ENCODE measurements at places on chromosomes 4 and X.

DNA sequence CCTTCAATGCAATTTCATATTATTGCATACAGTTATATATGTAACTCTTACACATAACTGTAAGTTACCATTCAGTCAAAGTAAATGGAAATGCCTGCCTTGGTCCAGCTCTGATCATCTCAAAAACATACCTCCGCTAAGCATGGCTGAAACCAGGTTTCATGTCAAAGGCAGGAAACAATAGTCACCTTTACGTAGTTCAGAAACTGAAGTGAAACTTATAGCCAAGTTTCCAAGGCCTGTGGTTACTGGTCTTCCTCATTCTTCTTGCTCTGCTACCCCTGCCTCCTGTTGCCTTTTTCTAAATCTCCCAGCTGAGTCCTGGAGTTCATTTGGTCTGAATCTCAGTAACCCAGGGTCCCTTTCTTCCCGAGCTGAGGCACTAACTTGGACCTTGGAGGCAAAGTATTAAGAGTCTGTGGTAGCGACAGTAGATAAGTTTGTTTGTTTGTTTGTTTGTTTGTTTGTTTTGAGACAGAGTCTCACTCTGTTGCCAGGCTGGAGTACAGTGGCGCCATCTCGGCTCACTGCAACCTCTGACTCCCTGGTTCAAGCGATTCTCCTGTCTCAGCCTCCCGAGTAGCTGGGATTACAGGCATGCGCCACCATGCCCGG is 30.8 kb downstream of the DAPP1 start:
- DNase-seq, result no peak

GRCh38 chrX:103681443-103681842 is 5.1 kb downstream of the MORF4L2 start:
- no peak for DNase-seq

GRCh38 chr4:157702831-157703230 is 470.0 kb downstream of the GASK1B start:
- DNase-seq, result no peak

DNA sequence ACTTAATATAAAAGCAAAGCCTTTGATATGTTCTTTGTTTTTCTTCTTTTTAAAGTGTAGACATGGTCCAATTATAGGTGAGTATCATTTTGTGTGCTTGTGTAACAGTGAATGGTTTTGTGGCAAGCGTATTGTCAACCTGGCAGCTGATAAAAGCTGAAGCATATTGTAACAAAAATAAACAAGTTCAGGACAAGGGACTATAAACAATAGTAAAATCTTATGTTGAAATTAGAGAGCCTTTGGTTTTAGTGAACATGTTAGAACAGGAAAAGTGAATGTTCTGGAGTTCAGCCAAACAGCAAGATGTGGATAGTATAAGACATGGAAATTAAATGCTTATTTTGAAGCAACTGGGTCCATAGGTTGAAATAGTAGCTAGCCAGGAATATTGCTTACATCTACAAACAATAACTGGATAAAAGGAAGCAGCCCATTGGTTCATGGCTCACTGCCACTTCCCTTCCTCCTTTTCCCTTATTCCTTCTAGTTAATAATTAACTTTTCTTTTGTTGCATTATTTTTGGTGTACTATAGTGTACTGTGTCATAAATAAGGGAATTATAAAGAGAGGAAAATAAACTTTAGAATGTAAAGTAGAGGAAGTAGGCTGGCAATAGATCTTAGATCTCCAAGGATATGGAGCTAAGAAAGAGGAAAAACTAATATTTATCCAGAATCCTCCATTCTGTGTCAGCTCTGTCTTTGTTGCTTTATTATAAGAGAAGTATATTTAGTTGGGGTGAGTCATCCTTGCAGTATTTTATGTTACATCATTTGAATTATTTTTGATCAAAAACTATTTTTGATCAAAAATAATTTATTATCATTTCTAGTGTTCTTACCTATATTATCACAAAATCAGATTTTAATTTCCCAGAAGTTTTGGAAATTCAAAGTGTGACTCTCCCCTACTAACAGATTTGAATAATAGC is 65.6 kb downstream of the MRPL1 start:
- DNase-seq, result no peak

- no peak for DNase-seq
Measured at GRCh38 chrX:50838820-50839600, 25.0 kb upstream of the SHROOM4 start.

GRCh38 chrX:125205133-125205917 is 114.3 kb upstream of the TEX13C start:
- no peak for DNase-seq

GRCh38 chrX:74179071-74179470 is 124.9 kb upstream of the ZCCHC13 start:
- DNase-seq, result no peak

GRCh38 chrX:105837232-105837631 is 14.9 kb downstream of the NRK start:
- no peak for DNase-seq

DNA sequence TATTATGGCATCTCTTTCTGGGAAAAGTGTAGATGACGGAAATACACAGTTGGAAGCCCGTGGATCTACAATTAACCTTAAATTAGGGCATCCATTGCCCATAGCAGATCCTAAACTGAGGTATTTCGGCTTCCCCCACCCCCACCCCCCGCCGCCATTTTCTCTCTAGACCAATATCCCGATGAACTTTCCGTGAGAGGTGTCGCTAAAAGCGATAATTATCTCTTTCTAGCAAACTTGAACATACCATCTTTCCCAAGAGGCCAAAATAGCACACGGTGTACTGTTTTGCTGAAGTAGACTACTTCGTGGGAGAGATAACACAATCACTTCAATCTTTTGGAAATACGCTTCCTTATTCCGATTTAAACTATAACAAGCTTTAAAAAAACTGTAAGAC is 554 bp downstream of the KLHL15 start:
- no peak for DNase-seq

GRCh38 chr4:102139132-102139573 is 206.1 kb downstream of the SLC39A8 start:
- DNase-seq, result no peak

- no peak for DNase-seq
Measured at GRCh38 chr4:123833171-123833643, 436.6 kb downstream of the SPRY1 start.

- DNase-seq, result no peak
Measured at GRCh38 chrX:3599802-3600430, 113.5 kb downstream of the PRKX start.

DNA sequence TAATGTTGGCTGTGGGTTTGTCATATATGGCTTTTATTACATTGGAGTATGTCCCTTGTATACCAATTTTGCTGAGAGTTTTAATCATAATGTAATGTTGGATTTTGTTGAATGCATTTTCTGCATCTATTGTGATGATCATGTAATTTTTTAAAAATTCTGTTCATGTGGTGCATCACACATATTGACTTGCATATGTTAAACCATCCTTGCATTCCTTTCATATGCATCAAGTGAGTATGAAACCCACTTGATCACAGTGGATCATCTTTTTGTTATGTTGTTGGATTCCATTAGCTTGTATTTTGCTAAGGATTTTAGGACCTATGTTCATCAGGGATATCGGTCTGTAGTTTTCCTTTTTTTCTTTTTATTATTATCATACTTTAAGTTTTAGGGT is 12.1 kb downstream of the HEPH start:
- no peak for DNase-seq

- DNase-seq, result no peak
Measured at GRCh38 chrX:101057093-101057714, 5.3 kb upstream of the TRMT2B start.

GRCh38 chrX:39613482-39613995 is 484.2 kb downstream of the BCOR start:
- no peak for DNase-seq

DNA sequence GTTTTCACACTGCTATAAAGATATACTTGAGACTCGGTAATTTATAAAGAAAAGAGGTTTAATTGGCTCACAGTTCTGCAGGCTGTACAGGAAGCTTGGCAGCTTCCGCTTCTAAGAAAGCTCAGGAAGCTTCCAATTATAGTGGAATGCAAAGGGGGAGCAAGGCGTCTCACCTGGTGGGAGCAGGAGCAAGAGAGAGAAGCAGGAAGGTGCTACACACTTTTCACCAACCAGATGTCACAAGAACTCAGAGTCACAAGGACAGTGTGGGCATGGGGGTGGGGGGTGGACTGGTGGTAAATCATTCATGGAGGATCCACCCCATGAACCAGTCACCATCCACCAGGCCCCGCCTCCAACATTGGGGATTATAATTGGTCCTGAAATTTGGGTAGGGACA is 22.8 kb downstream of the HMGB2 start:
- no peak for DNase-seq

GRCh38 chr4:149095001-149095400 is 652.8 kb upstream of the NR3C2 start:
- DNase-seq, result no peak

DNA sequence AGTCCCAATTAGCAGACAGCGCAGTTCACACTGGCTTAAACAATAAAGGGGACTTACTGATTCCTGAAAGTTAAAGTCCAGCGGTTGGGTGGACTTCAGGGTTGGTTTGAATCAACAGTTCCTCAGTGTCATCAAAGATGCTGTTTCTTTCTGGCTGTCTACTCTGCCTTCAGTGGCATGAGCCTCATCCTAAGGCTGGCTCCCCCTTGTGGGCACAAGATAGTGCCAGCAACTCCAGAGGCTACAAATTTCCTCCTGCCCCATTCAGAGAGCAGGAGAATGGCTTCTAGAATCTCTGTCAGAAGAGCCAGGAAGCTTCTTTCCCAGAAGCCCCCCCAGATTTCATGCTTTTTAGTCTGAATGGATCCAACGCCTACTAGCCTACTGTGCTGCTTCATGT is 82.4 kb upstream of the MTM1 start:
- peak; percentile 23 for DNase-seq

GRCh38 chr4:128459547-128459946 is 171.9 kb upstream of the PGRMC2 start:
- no peak for DNase-seq

DNA sequence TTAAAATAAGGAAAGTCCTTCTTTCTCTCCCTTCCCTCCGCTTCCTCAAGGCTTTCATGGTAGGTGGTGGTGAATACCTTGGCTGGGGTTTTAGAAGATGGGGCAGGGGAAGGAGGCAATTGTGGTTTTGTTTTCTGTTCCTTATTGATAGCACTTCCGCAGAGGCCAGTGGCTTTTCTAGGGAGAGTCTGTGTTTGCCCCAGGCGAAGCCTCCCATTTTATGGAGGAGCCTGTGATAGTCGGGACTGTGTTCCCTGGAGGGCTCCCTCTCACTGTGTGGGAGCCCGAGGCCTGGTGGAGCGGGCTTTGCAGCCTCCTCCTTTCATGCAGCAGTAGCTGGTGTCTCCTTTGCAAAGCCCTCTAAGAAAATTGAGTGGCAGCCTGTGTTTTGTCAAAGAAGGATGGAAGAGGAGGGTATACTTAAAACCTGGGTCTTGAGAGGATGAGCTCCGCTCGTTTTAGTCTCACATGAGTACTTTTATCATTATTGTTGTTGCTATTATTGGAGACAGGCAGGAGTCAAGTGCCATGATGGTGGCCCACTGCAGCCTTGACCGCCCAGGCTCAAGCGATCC is 29.8 kb upstream of the STOX2 start:
- DNase-seq, result no peak

DNA sequence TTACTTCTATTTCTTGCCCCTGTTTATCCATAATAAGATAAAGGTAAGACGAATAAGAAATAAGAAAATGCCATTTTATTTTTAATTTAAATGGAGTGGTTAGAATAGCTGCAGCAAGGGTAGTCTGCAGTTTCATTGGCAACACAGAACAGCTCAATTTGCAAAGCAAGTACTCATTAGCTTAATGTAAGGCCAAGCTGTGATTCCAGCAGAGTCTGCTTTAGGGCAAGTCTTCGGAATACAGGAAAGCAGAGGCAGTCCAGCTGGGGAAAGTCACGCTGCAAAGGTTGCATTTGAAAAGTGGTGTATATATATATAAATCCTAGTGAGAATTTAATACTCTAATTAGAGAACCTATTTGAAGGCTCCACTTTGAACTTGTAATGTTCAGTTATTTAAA is 59.0 kb downstream of the ANXA10 start:
- DNase-seq, result no peak

- no peak for DNase-seq
Measured at GRCh38 chr4:156197216-156197615, 243.6 kb upstream of the CTSO start.

- no peak for DNase-seq
Measured at GRCh38 chr4:14023036-14023435, 395.5 kb upstream of the BOD1L1 start.

- no peak for DNase-seq
Measured at GRCh38 chrX:28379103-28379502, 208.1 kb upstream of the IL1RAPL1 start.

- no peak for DNase-seq
Measured at GRCh38 chr4:94277534-94277933, 65.1 kb downstream of the HPGDS start.

- no peak for DNase-seq
Measured at GRCh38 chr4:153223427-153223801, 19.2 kb downstream of the TRIM2 start.

GRCh38 chrX:70046978-70047377 is 2.8 kb downstream of the AWAT2 start:
- DNase-seq, result no peak

DNA sequence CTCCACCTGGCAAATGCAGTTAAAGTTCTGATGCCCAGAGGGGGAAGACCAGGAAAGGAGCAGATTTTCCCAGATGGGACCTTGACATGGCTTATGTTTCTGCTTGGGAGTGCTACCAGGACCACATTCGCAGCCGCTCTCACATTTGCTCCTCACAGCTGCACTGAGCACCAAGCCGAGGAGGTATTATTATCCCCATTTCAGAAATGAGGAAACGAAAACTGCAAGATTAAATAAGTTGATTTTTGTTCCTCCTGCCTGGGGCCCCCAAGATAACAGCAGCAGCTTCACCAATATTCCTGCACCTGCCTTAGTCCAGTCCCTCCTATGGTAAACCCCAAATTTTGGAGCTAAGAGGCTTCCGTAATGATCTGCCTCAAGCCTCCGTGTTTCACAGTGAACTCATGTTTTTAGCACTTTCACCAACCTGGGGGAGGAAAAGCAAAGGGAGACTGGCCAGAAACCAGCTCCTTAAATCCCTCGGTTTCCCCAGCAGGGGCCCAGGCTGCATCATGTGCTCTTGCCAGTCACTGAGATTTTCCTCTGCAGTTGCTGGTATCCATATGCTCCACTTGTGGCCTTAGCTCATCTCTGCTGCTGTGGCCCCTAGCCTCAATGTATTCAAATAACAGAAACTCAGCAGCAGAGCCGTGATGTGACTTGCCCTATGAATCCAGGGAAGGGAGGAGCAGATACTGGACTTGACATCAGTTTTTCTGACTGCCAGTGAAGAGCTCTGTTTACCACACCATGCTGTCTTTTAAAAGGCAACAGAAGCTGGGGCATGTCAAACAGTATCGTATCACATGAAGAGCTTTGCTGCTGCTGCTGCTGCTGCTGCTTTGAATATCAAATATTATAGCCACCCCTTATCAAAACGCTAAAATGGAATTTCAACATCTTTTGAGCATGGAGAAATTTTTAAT is 95.5 kb upstream of the KLHL13 start:
- no peak for DNase-seq

- DNase-seq, result no peak
Measured at GRCh38 chr4:60020389-60020788, 1179.7 kb upstream of the ADGRL3 start.
